Mesendoderm (in vitro differentiated cells): ENCODE measurements at places on chromosomes 7 and 10.

- no peak for DNase-seq
Measured at GRCh38 chr10:77417359-77417758, 220.2 kb downstream of the KCNMA1 start.

DNA sequence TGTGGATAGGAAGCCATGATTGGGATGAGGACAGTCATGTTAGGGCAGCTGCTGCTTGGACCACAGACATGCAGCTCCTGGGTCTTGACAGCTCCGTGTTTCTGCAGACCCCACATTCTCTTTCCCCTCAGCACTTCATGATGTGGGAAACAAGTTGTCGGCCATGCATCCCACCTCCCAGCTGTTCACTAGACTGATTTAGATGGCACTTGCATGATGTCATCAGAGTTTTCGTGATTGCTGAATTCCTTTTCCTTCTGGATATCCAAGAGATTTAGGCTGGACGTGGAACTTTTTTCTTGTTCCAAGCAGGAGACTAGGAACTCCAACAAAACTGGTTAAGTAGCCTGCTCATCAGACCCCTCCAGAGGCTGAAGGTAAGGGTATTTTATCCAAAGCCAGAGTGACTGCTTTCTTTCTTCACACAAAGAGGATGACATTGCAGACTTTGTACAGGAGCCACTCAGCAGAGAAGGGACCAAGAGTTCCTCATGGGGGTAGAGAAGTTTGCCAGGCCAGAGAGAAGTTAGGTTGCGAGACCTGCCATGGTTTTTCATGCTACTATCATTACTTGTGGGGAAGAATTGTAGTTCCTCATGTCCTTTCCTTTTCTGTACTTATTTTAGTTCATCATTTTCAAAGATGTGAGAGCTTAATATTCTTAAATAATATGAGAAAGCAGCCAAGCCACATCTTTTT, 117.7 kb upstream of the GJD4 start:
- DNase-seq, result peak; percentile 21

DNA sequence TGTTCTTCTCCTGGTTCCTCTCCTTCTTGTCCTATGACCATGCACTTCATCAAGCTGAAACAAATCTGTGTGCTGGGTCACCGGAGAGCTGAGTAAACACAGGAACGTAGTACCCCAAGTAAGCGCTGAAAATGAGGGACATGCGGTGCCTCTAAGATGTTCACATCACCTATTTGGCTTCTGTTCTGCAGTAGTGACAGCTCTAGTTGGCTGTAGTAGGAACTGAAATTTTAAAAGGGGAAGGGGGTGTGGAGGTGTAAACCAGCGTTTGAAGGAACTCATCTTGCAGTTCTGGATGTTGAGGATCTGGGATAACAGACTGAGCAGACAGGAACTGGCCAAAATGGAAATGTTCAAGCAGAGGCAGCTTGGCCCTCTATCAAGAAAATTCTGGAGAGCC, 85.2 kb downstream of the WNT2 start:
- DNase-seq, result no peak

DNA sequence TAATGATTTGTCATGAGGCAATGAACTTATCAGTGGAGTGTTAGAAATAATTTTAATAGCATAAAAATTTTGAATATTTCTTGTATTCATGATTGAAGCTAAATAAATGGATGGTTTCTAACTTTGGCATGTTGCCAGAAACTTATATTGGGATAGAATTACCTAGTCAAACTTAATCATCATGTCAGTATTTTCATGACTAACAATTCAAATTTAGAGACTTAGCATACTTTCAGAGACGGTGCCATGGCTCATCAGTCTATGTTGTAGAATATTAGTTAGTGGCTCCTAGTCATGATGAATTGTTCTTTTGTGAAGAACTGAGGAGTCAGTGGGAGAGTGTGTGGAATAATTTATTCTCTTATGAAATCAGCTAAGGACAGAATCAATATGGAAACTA, 599.6 kb upstream of the POT1 start:
- DNase-seq, result no peak

DNA sequence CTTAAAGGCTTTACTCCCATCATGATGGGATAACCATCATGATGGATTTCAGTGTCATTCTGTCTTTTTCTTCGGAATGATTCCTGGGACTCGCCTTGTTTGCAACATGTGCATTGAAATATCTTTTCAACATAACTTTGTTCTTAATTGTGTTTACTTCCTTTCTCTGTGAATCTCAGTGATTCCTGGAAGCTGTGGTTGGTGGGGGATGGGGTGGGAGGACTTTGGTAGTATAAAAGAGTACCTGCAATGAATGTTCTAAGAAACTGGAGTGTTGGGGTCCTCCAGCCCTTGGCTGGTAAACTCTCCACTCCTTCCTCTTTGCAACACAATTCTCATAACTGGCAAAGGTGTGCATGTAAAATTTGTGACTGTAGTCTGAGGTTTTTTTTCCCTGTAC, 11.5 kb upstream of the SH2D4B start:
- DNase-seq, result no peak

- DNase-seq, result no peak
Measured at GRCh38 chr7:50684713-50685075, 98.0 kb downstream of the GRB10 start.

DNA sequence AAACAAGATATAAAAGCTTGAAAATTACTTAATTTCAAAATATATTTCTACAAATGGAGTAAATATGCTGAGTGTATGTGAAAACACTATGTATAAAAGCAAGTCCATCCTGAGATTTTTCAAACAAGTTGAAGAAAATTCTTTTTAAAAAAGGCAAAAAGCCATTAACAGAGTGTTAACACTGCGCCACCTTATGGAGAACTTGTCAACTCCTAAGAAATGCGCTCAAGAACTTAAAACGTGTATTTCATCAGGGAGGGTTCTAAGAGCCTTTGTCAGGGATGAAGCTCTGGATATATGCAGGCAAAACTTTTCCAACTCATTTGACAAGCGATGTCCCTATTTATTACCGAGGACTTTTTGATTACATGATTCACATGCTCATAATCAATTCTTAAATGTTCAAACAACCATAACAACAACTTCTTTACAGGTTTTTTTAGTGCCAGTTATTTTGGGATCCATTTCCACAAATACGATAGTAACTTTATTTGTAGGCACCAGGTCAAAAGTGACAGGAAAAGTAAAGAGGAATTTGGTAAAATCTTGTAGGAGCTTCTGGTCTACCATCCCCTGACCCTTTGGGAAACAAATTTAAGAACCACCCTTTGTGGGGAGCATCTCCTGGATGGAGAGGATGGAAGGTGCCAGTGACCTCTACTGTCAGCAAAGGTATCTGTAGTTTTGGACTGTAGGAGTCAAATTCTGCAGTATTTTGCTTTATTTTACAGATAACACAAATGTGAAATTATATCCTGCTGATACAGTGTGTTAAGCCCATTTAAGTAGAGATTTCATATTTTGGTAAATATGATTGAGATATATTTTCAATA, 23.2 kb downstream of the CALCR start:
- DNase-seq, result peak; percentile 74

DNA sequence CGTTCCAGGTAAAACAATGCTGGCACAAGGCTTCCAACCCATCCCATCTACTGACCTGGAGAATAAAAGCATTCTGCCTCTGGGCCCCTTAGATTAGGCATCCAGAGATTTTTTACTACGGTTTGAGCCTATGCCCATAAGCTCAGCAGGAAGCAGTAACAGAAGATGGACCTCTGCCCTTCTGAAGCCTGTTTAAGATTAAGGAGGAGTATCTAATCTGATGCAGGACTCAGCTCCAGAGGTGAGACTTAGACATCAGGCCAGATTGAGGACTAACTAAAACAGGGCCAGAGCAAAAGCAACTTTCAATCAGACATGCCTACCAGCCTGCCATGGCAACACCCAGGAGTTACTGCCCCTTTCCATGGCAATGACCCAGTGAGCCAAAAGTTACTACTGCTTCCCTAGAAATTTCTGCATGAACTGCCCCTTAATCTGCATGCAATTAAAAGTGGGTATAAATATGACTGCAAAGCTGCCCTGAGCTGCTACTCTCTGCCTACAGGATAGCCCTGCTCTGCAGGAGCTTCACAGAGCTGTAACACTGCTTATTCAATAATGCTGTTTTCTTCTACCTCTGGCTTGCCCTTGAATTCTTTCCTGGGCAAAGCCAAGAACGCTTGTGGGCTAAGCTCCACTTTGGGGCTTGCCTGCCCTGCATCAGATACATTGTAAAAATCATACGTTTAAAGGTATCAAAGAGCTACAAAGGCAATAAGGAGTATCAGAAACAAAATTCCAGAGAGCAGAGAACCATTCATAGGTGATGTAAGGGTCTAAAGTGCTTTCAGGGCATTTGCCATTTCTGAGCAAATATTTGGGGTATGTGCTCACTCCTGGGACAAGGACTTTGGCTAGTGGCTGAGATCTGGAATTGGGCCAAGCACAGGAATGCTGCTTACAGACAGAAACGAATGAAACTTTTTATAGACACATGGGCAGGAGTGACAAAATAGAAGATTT, 25.0 kb upstream of the CNNM1 start:
- DNase-seq, result peak; percentile 10
